ENCODE measurements at places on chromosomes 1 and 21.

DNA sequence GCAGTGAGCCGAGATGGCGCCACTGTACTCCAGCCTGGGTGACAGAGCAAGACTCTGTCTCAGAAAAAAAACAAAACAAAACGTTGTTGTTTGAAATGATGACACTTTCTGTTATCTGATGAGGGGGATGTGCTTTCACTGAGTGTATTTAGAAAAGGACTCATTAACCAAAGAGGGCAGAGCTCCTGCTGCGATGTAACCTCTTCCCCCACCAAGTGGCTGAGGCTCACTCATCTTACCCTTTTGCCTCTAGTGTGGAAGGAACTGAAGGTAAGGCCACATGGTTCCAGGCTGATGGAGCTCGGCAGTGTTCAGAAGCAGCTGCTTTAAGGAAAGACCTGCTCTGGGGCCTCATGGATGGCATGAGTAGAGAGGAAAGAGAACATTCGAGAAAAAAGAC, 105.7 kb upstream of the RUNX1 start:
- no peak for DNase-seq

- DNase-seq: no peak
Observed at GRCh38 chr1:99943223-99943794, 26.5 kb upstream of the SLC35A3 start.

- DNase-seq: no peak
Observed at GRCh38 chr21:32279377-32279680, 480 bp upstream of the MIS18A start.

- DNase-seq: no peak
Observed at GRCh38 chr1:94772230-94772641, 47.9 kb upstream of the SLC44A3 start.

GRCh38 chr1:180585994-180586359, 27.2 kb downstream of the OVAAL start:
- DNase-seq: no peak
